Stimulated activated CD4-positive, alpha-beta T cell treated with anti-CD3 and anti-CD28 coated beads, Interleukin-2, amount 100 ng/mL, for 48 hours (primary cell): ENCODE measurements at places on chromosomes 16 and 17.

- DNase-seq, result no peak
These were observed 8.6 kb upstream of the SKAP1 start for GRCh38 chr17:48438516-48439061.

- no peak for DNase-seq
These were observed 67.5 kb downstream of the KLHDC4 start for GRCh38 chr16:87698241-87698640.

GRCh38 chr17:79262624-79263023, 188.0 kb downstream of the ENGASE start:
- DNase-seq, result no peak

DNA sequence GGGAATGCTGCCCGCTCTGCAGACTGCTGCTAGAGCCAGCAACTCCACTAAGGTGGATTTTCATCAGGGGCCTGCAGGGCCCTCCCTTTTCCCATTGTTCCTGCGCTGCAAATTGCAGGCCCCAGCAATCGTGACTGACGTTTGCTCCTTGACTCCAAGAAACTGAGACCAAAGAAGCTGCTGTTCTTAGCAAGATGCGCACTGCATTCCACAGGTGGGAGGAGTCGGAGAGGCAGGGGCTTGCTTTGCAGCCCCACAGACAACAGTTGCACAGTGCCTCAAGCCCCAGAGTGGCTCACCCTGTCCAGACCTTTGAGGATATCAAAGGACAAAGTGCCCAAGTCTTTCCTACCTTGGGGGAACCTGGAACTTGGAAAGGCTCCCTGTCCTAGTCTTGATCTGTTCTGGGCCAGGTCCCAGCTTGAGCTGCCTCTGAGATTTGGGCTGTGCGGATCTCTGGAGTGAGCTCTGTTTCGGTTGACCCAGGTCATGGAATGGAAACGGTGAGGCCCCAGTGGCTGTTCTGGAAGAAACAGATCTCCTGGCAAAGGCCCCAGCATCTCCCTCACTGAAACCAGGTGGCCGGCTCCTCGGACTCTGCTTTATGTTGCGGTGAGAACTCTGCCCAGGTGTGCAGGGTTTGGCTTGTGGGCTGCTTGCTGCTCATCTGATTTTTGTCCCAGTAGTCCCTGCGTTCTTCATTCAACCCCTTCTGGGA, 24.9 kb downstream of the PLCD3 start:
- no peak for DNase-seq

- no peak for DNase-seq
These were observed 16.4 kb downstream of the USP36 start for GRCh38 chr17:78824240-78824639.

DNA sequence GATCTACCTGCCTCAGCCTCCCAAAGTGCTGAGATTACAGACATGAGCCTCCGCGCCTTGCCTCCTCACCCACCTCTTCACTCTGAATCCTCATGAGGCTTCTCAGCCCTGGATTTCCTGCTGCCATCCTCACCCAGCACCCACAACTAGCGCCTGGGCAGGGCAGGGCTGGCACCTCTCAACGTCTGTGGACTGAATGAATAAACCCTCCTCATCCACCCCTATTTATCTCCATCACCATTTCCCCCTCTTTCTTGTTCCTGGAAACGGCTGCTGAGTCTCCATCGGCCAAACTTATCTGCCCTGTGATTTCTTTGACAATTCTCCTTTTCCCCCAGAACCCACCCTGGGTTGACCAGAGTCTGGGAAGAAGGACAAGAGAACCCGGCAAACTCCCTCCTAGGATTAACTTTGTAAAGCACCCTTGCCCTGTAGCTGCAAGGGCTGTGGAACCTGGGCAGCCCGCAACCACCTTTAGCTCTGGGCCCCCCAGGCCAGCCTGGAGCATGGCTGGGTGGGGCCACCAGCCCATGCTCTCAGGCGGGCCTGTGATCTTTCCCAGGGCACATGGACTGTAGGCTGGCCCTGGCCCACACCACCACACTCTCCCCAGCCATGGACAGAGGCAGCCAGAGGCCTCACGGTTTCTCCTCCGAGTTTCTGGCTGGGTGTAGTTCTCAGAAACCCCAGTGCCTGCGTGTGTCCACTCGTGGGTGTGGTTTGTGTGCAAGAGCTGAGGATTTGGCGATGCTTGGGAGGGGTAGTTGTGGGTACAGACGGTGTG, 2.4 kb downstream of the SPN start:
- DNase-seq, result no peak

DNA sequence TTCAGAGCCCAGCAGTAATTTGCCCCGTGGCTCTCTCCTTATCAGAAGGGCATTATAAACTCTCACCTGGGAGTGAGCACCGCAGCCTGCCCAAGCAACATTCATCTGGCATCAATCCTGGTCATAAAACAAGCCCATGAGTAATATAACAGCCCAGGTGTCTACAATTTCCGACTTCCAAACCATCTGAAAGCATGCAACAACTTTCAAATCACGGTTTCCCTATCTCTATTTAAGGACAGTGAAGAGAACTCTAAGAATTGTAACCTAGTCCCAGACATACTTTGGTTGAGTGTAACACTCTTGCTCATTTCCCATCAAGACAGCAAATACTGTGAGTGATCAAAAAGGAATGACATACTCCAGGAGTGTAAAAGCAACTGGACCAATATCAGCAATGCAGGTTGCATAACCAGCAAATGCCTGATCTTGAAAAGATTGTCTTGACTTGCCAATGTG, 487.4 kb upstream of the SOX9 start:
- DNase-seq, result no peak

DNA sequence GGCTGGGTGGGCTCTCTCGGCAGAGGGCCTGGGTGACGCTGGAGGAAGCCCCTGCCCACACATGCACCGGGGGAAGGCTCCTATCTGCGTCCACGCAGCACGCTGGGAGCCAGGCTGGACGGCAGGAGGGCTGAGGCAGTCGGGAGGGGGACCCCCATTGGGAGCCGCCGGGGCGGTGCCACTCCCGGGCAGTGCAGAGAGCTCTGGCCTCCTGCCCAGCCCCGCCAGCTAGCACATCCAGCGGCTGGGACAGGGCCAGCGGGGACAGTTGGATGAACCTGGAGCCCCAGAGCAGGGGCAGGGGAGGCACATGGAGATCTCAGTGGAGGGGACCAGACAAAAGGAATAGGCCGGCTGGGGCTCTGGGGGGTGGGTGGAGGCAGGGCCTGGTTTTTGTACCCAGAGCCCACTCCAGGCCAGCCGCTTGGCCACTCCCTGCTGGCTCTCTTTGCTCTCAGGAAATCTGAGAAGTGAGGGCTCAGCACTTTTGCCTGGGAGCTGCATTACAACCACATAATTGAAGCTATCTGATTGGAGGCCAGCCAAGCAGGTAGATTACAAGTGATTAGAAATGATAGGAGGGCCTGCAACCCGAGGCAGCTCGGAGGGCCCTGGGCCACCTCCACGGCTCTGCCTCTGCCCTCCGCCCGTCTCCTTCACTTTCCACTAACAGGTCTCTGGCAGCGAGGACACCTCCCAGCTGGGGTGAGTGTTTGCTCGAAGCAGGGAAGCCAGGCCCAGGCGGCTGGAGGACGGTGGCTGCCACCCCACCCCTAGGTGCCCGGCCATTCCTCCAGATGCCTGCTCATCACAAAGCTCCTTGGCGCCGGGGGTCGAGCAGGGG, 40.1 kb downstream of the ENGASE start:
- no peak for DNase-seq

DNA sequence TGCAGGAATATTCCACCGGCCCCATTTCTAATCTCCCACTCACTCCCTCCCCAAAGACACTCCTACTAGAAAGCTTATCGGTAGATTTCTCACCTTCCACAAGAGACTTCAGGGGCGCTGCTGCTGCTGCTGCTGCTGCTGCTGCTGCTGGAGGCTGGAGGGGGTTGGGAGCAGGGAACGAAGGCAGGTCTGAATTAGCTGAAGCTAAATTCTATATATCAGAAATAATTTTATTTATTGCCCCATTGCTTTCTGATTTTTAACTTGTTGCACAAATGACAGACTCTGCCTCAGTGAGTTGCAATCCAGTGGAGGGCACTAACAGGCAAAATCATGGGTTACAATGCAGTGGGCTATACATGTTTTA, 25.8 kb upstream of the HLF start:
- no peak for DNase-seq

- DNase-seq, result no peak
These were observed 43.8 kb upstream of the CDH13 start for GRCh38 chr16:82582975-82583374.
